ENCODE measurements at places on chromosomes 2 and 18.
A peak's percentile ranks its signal among the peaks of the same experiment; 100 is the strongest.

DNA sequence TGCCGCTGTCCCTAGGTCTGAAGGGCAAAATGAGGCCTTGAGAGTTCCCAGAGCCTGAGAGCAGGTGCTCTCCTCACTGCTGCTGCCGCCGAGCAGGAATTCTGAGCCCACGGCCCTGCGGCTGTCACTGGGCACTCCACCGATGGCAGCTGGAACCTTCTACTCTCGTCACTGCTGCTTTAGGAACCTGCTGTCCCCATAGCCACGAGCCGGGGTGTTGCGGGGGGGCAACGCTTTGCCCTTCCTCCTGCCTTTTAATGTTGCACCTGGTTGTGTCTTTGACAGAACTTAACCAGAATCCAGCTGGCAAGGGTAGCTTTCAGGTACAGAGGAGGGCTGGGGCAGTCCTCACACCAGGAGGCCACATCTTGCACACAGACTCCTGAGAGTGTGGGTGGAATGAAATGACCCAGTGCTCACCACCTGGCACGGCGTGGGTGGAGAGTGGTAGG is 32.3 kb downstream of the NCK2 start:
- peak; percentile 55 for DNase-seq

DNA sequence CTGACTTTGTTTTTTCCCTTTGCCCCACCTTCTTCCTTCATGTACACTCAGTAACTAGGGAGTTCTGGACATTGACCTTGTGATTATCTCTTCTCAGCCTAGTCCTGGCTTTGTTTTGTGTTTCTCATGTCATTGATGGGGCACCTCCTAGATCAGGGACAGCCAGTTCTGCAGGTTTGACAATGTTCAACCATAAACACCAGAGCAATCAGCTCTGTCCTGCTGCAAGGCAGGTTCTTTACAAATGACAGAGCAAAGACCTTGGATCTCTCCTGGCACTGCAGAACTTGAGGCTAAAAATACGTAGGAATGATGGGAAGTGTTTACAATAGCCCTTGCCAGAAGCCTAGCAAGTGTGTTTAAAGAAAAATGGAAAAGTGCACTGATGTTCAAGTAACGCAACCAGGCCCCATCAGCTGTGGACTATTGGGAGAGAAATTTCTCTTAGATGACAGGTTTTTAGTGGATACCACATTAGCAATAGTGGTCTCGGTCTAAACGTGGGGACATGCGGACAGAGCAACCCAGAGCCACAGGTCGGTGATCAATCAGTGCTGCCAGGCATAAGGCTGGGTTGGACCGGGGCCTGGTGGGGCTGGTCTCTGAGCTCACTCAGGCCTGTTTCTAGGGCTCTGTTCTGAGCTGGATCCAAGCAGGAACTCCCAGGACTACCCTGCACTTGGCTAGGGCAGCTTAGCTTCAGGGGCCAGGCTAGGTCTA is 76.8 kb downstream of the SOWAHC start:
- DNase-seq: no peak

DNA sequence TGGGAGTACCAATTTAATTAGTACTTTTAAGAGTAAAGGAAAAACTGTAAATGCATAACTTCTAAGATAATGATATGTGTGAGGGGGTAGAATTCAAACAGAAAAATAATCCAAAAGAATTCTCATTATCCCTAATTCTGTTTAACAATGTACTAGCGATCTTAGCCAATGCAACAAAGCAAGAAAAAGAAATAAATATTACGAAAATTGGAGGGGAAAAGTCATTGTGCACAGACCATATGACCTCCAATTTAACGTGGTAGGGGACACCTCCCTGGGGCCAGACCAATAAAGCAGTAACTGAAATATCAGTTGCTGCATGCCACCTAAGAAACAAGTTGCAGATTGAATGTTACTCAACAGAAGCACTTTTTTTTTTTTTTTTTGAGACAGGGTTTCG is 25.9 kb upstream of the PEX13 start:
- DNase-seq: no peak

GRCh38 chr2:71551631-71551915 is 98.2 kb downstream of the DYSF start:
- no peak for DNase-seq

- no peak for DNase-seq
These were observed 106.9 kb upstream of the ATL2 start for GRCh38 chr2:38483776-38484501.

DNA sequence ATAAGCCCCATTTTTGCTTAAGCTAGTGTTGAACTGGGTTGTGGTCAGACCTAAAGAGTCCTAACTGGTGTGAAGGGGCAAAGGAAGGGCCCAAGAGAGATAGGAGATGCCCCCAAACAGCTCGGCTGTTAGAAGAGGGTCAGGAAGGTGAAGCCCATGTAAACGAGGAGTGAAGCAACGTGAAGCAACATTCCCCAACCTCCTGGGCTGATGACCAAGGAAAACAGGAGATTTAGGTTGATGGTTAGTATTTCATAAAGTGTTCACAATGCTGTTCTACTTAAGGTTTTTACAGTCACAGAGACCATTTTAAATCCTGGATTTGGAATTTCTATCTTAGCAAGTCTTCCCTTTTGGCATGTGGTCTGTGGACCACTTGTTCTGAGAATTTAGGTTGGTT is 144.0 kb upstream of the SERPINE2 start:
- DNase-seq: no peak

DNA sequence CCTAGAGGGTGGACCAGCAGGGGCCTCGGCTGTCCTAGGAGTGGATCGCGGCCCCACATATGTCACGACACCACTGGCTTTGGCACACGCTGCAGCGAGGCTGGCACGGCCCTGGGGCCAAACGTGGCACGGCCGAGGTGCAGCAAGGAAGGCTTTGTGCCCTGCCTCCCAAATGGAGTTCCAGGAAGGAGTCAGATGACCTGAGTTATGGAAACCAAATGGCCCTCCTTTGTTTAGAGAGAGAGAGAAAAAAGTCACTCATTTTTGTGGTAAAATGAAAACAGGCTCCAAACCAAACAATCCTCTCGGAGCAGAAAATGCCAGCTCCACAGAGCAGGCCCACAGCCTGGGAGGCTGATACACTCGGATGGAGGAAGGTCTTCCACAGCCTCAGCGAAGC is 105.6 kb downstream of the ANTXR1 start:
- no peak for DNase-seq

- DNase-seq: no peak
These were observed 87.9 kb downstream of the CDCA7 start for GRCh38 chr2:173442542-173442941.

- no peak for DNase-seq
These were observed 2.2 kb downstream of the ABI2 start for GRCh38 chr2:203330434-203330833.

DNA sequence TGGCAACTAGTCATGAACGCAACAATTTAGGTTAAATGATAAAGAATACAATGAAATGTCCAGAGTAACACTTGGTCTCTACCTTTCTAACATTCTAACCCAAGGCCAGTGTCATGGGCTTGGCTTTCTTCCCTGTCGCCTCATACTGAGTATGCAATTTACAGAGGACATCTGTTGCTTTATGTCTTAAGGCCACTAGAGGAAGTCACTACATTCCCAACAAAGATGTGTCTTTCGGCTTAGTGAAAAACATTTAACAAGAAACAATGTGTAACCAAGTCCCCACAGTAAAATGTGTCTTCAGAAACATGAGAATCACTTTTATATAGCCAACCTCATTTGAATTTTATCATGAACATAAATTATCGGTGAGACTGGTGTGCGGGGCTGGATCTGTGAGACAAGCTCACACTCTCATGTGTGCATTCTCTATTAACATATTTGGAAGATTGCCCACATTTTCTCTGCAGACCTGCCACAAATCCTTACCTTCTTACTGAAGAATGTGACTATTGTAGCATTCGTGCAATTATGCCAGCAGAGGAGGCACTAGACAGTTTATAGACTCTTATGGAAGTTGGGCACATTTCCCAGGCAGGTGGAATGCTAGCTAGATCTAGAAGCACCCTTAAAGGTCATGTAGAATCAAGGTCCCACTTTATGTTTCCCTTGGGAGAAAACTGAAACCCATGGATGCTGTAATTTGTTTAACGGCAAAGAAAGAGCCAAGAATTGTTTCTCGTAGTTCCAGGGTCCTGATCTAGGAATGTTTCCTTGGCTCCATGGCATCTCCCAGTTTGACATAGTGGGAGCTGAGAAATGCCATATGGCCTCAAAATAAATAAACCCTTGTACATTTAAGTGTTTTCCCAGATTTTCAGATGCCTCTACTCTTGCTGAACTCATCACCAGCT is 101.8 kb downstream of the CD226 start:
- peak; percentile 37 for DNase-seq

- no peak for DNase-seq
These were observed 620 bp upstream of the WDFY1 start for GRCh38 chr2:223945755-223946154.
